ENCODE measurements at places on chromosomes 5 and 9.

DNA sequence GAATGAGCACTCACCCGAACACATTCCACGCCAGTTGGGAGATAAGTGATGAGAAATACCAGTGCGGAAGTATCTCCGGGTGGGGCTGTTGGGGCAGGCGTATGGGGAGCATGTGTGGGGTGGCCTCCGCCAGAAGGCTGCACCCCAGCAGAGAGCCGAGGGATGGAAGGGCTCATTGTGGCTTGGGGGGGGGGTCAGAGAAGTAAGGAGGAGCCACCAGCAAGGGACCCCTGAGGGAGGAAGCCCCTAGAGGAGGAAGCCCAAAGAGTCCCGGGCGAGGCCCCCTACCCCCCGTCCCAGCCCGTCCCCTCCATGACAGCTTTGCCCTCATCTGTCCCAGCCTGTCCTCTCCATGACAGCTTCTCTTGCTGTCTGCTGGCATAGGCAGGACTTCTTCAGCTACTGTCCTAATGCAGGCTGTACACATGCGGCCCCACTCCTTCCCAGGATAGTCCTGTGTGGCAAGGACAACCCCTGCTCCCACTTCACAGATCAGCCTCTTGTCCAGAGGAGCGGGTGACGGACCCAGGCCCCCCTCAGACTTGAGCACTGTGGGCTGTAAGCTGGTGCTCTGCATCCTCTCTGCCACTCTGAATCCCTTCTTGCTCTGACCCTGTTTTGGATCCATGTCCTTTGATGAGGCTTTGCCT is 239.6 kb downstream of the CACNA1B start:
- H3K4me3 ChIP-seq, result no peak overlapping the region
- H3K4me1 ChIP-seq, result no peaks in the 10 kb centered on the region
- H3K27ac ChIP-seq, result no peak overlapping the region
- no peaks in the 10 kb centered on the region for H3K27me3 ChIP-seq
- no peaks in the 10 kb centered on the region for H3K36me3 ChIP-seq
- DNase-seq, result no peak

DNA sequence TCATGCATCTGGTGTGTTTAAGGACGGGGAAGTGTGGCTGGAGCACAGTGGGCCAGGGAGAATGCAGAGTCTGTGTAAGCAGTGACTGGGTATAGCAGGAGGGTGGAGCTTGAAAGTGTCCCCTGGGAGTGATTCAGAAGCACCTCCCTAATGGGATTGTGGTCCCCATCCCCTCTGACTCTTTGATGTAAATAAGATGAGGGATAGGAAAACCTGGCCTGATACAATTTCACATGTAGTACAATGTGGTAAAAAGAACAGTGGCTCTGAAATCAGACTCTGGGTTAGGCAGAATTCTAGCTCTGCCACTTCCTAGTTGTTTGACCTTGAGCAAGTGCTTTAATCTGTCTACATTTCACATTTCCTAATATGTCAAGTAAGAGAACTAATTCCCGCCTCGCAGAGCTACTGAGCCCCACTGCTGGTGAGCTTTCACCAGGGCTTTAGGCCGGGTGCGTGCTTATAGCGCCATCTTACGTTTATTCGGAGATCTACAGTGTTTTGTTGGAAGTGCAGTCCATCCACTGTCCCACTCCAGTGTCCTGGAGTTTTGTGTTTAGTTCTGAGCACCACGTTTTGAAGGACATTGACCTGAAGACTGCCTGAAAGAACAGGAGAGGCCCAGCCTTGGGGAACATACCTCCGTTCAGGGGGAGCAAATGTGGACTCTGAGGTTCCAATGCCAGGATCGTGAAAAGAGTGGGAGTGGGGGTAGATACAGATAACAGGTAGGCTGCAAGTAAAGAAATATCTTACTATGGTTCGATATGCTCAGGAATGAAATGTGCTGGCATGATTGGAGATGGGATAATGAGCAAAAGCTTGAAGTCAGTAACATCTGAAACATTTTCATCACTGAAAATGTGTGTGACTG is 51.2 kb upstream of the TESK1 start:
- H3K4me3 ChIP-seq, result no peak overlapping the region
- H3K27ac ChIP-seq, result no peak overlapping the region
- DNase-seq, result peak; percentile 73

DNA sequence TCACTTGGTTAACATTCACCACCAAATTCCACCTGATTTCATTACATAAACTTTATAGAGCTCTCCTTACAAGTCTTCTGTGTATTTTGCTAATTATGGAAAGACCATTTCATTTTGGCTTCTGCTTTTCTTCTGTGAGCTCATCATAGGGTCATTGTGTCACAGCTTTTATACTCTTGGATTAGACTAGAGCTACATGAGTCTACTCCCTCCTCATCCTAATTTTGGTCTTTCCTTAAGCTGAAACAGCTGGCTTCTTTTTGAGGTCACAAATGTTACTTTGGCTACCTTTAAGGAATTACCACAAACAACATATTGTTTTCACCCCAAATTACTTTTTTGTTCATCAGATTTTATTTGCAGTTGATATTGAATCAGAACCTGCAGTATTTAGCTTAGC is 103.0 kb downstream of the NPR3 start:
- no peak overlapping the region for H3K27ac ChIP-seq
- no peaks in the 10 kb centered on the region for H3K36me3 ChIP-seq
- no peaks in the 10 kb centered on the region for H3K27me3 ChIP-seq

DNA sequence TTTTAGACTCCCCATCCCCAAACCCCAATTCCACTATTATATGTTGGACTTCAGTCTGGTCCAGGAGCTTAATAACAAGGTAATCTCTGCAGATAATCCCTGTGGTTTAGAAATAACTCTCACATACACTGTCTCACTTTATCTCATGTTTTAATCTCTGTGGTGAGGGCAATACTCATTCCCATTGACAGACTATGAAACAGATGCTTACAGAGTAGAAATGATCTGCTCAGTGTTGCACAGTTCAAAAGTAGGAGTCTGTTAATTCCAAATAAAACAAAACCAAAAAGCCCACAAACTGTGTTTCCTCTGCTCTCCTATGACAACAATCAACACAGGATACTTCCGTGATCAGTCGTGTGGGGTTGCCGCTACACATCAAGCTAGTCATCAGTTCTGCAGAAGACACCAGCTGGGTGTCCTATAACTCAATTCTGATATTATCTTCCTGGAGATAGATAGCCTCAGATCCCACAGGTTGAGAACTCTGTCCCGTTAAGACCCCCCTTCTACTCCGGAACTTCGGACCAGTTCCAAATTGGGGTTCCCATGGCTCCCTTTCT is 26.3 kb upstream of the FANCC start:
- peaks cover 3% of the 10 kb centered on the region for H3K27me3 ChIP-seq
- H3K27ac ChIP-seq, result no peak overlapping the region
- H3K36me3 ChIP-seq, result no peaks in the 10 kb centered on the region

DNA sequence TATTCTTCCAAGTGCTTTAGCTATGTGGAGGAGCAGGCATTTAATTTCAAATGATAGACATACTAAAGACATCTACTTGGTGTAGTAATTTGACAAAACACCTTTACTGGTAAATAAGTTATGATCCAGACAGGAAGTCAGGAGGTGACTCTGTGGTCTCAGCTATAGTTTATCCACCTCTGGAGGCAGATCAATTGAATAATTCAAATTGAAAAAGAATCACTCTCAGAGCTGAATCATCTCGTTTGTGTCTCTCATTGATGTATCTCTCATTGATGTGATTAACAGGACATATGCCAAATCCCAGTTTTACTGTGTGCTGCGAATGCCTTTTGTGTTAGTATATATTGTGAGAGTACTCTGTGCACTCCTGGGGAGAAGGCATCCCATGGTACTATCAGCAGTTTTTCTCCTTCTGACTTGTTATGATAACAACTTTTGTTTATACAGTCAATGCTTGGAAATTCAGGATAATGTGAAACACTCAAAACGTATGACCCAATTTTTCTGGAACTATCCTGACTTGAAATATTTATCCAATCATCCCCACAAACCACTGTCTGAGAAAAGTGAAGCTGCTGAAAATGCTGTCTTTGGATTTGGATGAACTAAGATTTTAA is 48.5 kb upstream of the DAB2 start:
- H3K27me3 ChIP-seq, result no peaks in the 10 kb centered on the region
- H3K4me1 ChIP-seq, result peaks cover 15% of the 10 kb centered on the region
- peak; percentile 90 for DNase-seq
- H3K27ac ChIP-seq, result no peak overlapping the region
- no peak overlapping the region for H3K4me3 ChIP-seq
- H3K36me3 ChIP-seq, result no peaks in the 10 kb centered on the region

DNA sequence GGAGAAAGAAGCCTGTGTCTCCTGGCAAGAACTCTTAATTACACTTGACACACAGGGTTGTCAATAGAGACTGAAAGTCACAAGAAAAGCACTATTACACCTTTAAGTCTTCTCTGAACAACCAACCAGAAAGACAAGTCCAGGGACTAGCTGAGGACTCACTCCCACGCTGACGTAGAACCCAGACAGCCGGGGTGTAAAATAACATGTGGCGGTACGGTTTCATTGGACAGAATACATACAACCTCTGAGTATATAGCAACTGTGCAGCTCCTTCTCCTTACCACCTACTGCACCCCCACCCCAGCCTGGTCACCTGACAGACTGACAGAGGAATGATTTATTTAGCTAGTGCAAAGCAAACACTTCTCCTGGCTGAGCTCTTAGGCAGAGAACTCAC is 103.4 kb upstream of the RASEF start:
- no peaks in the 10 kb centered on the region for H3K27me3 ChIP-seq
- no peaks in the 10 kb centered on the region for H3K36me3 ChIP-seq
- H3K4me1 ChIP-seq, result no peaks in the 10 kb centered on the region
- no peak for DNase-seq
- H3K4me3 ChIP-seq, result no peak overlapping the region

DNA sequence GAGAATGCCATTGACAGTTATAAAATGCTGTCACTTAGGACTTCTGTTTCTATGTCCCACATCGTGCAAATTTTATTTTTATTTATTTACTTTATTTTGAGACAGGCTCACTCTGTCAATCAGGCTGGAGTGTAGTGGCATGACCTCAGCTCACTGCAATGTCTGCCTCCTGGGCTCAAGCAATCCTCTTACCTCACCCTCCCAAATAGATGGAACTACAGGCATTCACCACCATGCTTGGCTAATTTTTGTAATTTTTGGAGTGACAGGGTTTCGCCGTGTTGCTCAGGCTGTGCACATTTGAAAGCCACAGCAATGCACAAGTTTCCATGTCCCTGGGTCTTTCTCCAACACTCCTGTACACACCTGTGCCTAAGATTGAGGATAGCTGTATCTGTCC is 51.8 kb downstream of the ADAMTS16 start:
- H3K4me1 ChIP-seq, result no peaks in the 10 kb centered on the region
- no peaks in the 10 kb centered on the region for H3K36me3 ChIP-seq
- no peaks in the 10 kb centered on the region for H3K27me3 ChIP-seq
- DNase-seq, result no peak
- H3K4me3 ChIP-seq, result no peak overlapping the region

DNA sequence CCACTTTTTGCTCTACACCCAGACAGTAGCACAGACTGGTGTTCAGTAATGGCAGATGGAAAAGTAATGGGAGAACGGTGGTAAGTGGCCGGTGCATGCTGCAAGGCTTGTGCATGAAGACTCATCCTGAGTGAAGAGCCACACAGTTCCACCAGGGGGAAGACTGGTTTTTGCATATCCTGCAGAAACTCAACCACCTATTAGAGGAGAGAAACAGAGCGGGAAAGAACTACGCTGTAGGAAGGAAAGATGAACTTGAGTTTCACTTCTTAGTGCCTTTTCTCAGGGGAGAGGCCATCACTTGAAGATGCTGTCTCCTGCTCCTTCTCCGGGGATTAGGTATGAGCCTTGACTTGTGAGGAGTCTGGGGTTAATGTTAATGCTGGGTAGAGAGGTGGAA is 9.4 kb upstream of the PRSS3 start:
- H3K4me1 ChIP-seq, result peaks cover 4% of the 10 kb centered on the region
- peaks cover 15% of the 10 kb centered on the region for H3K27me3 ChIP-seq
- H3K36me3 ChIP-seq, result no peaks in the 10 kb centered on the region
- no peak overlapping the region for H3K27ac ChIP-seq

DNA sequence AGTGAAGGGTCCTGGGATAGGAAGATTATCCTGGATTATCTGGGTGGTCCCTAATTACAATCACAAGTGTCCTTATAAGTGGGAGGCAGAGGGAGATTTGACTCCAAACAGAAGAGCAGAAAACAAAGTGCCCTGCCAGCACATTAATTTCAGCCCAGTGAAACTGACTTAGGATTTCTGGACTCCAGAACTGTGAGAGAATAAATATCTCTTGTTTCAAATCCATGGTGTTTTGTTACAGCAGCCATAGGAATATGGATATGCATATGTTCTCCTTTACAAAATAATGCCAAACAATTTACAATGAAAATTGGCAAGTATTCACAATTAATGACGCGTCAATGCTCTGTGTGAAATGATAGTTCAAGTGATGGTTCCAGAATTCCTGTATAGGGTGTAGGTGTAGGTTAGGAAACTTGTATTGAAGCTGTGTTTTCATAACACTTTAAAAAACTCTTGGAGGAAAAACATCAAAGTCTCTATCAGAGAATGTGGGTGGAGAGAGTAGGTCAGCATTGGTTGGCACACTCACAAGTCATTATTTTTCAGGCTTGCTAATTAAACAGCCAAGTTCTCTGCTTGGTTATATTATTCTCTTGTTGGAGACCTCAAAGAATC is 19.9 kb upstream of the PLPP1 start:
- H3K27ac ChIP-seq, result no peak overlapping the region
- H3K27me3 ChIP-seq, result peaks cover 6% of the 10 kb centered on the region
- H3K4me1 ChIP-seq, result no peaks in the 10 kb centered on the region
- DNase-seq, result no peak
- H3K4me3 ChIP-seq, result no peak overlapping the region

GRCh38 chr5:73298772-73299630 is 126.0 kb downstream of the TMEM174 start:
- peak; percentile 85 for DNase-seq
- peaks cover 9% of the 10 kb centered on the region for H3K4me1 ChIP-seq
- H3K4me3 ChIP-seq, result peak overlapping the region; percentile 45
- peaks cover 6% of the 10 kb centered on the region for H3K27me3 ChIP-seq
- peak overlapping the region; percentile 86 for H3K27ac ChIP-seq

GRCh38 chr9:106482733-106483132 is 380.2 kb upstream of the ZNF462 start:
- H3K27ac ChIP-seq, result no peak overlapping the region
- H3K27me3 ChIP-seq, result no peaks in the 10 kb centered on the region
- no peak for DNase-seq
- H3K36me3 ChIP-seq, result no peaks in the 10 kb centered on the region
- H3K4me1 ChIP-seq, result no peaks in the 10 kb centered on the region
- no peak overlapping the region for H3K4me3 ChIP-seq

DNA sequence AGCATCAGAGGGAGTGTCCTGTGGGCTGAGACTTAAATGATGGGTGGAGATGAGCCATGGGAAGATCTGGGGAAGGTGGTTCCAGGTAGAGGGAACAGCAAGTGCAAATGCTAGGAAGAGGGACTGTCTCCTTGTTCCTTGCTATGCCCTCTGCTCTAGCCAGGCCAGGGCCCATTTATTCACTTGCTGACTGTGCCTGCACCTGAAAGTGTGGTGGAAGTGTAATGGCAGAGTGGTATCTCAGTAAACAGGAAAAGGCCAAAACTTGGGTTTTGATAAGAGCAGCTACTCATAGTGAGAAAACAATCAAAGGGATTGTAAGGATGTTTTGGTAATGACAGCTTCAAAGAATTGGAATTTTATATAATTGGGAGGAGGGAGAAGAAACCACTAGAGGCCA is 32.4 kb downstream of the TLE4 start:
- H3K4me3 ChIP-seq, result no peak overlapping the region
- H3K4me1 ChIP-seq, result no peaks in the 10 kb centered on the region
- H3K36me3 ChIP-seq, result peaks cover 2% of the 10 kb centered on the region
- DNase-seq, result no peak
- H3K27ac ChIP-seq, result no peak overlapping the region
